Epithelial cell of proximal tubule (primary cell): ENCODE measurements at places on chromosomes 7 and 10. TPM values are rescaled to one million over a fixed set of nuclear protein-coding genes. Genes with fewer than 3 reads are reported as not detected.

Gene GRID1
- 0.52 TPM in 1 of 2 replicates, not detected in the other for total RNA-seq

Gene ZNF438
- 3.9 and 4.2 TPM in 2 replicates for total RNA-seq

Gene ZNF777
- 9.1 and 11.3 TPM in 2 replicates for total RNA-seq

Gene ZNF503
- total RNA-seq: 8.5 and 9.6 TPM in 2 replicates

Gene TMEM176B
- 1.7 TPM in 1 of 2 replicates, not detected in the other for total RNA-seq

Gene SFRP5
- not detected in 2 replicates for total RNA-seq

Gene WEE2
- not detected in 2 replicates for total RNA-seq

Gene VENTX
- total RNA-seq: not detected in 2 replicates

Gene PTER
- 9.7 and 15.3 TPM in 2 replicates for total RNA-seq

Gene ADAM12
- 3.2 and 4.3 TPM in 2 replicates for total RNA-seq

Gene SEMA3E
- total RNA-seq: 0.35 and 0.94 TPM in 2 replicates

Gene CCDC172
- not detected in 2 replicates for total RNA-seq

Gene POLR2J2
- total RNA-seq: 1.3 TPM in 1 of 2 replicates, not detected in the other

Gene NPTX2
- 0.07 and 0.40 TPM in 2 replicates for total RNA-seq

Gene MSMB
- total RNA-seq: not detected in 2 replicates

Gene SPDYE1
- not detected in 2 replicates for total RNA-seq

Gene FAM221A
- 13.2 and 13.4 TPM in 2 replicates for total RNA-seq

Gene CRPPA
- total RNA-seq: 0.52 and 1.8 TPM in 2 replicates

Gene PHYH
- 12.9 and 20.0 TPM in 2 replicates for total RNA-seq

Gene CDC14C
- total RNA-seq: 0.06 TPM in 1 of 2 replicates, not detected in the other

Gene ASAH2B
- 1.6 and 3.3 TPM in 2 replicates for total RNA-seq

Gene MACROH2A2
- total RNA-seq: 53.2 and 62.8 TPM in 2 replicates

Gene RPEL1
- 0.06 and 0.07 TPM in 2 replicates for total RNA-seq

Gene PNPLA8
- 12.7 and 23.5 TPM in 2 replicates for total RNA-seq

Gene ATOH7
- 0.58 TPM in 1 of 2 replicates, not detected in the other for total RNA-seq

Gene HTR7
- 0.06 and 1.2 TPM in 2 replicates for total RNA-seq

Gene DLG5
- total RNA-seq: 23.4 and 25.8 TPM in 2 replicates

Gene LBX1
- total RNA-seq: not detected in 2 replicates

Gene SFTPA1
- total RNA-seq: not detected in 2 replicates

Gene MNX1
- 2.1 and 4.6 TPM in 2 replicates for total RNA-seq

Gene AGAP6
- 2.9 and 3.4 TPM in 2 replicates for total RNA-seq

Gene FAM200A
- 6.0 and 6.2 TPM in 2 replicates for total RNA-seq

Gene TACC2
- total RNA-seq: 15.5 and 23.9 TPM in 2 replicates

Gene PLPP4
- total RNA-seq: 3.7 and 3.9 TPM in 2 replicates

Gene CYP3A7
- 0.12 TPM in 1 of 2 replicates, not detected in the other for total RNA-seq

Gene DNTT
- not detected in 2 replicates for total RNA-seq

Gene ZNF3
- total RNA-seq: 16.6 and 20.3 TPM in 2 replicates

Gene H2BK1
- not detected in 2 replicates for total RNA-seq

Gene FLNC
- 149 and 173 TPM in 2 replicates for total RNA-seq

Gene ACSM6
- total RNA-seq: not detected in 2 replicates

Gene ANKRD61
- 0.12 TPM in 1 of 2 replicates, not detected in the other for total RNA-seq

Gene LIPM
- not detected in 2 replicates for total RNA-seq

Gene COL1A2
- 1.0 and 10.9 TPM in 2 replicates for total RNA-seq

Gene SLC13A1
- total RNA-seq: not detected in 2 replicates

Gene TRIM56
- 9.2 and 9.4 TPM in 2 replicates for total RNA-seq

Gene HOXA1
- total RNA-seq: 5.7 and 7.1 TPM in 2 replicates
